Stimulated activated CD4-positive, alpha-beta T cell treated with anti-CD3 and anti-CD28 coated beads, Interleukin-4, amount 100 ng/mL, for 24 hours (primary cell): ENCODE measurements at places on chromosomes 7 and 10.

- DNase-seq, result no peak
Observed at GRCh38 chr10:48763403-48763965, 78.8 kb downstream of the WDFY4 start.

GRCh38 chr10:45373003-45373575 lies 927 bp upstream of the ALOX5 start:
- peak; percentile 12 for DNase-seq

- no peak for DNase-seq
Observed at GRCh38 chr7:105209433-105209832, 179.3 kb downstream of the SRPK2 start.

DNA sequence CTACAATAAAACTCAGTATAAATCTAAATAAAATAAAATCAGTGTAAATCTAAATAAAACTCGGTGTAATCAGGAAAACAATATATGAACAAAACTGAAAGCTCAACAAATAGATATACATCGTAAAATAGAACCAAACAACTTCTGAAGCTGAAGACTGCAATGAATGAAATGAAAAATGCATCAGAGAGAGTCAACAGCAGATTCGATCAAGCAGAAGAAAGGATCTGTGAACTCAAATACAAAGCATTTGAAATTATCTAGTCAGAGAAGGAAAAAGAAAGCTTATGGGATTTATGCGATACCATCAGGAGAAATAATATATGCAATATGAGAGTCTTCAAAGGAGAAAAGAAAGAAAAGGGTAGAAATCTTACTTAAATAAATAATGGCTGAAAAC lies 255.0 kb downstream of the BICC1 start:
- no peak for DNase-seq
